ENCODE measurements at places on chromosomes 12 and 14.

DNA sequence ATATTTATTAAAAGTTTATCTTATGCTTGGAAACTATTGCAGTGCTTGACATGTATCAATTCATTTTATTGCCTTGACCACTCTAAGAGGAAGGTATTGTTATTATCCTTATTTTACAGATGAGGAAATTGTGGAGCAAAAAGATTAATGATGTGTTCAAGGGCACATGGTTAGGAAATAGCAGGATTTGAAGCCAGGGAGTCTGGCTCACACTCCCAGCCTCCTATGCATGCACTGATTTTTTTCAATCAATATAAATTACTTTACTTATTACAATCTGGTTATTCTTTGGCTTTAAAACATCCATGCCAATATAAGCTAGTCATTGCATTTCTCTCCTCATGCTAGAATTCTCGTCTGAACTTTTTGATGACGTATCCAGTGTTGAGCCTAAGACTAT, 94.2 kb upstream of the TBX5 start:
- no peak for DNase-seq

GRCh38 chr14:90443161-90444076, 46.6 kb downstream of the CALM1 start:
- no peak for DNase-seq

DNA sequence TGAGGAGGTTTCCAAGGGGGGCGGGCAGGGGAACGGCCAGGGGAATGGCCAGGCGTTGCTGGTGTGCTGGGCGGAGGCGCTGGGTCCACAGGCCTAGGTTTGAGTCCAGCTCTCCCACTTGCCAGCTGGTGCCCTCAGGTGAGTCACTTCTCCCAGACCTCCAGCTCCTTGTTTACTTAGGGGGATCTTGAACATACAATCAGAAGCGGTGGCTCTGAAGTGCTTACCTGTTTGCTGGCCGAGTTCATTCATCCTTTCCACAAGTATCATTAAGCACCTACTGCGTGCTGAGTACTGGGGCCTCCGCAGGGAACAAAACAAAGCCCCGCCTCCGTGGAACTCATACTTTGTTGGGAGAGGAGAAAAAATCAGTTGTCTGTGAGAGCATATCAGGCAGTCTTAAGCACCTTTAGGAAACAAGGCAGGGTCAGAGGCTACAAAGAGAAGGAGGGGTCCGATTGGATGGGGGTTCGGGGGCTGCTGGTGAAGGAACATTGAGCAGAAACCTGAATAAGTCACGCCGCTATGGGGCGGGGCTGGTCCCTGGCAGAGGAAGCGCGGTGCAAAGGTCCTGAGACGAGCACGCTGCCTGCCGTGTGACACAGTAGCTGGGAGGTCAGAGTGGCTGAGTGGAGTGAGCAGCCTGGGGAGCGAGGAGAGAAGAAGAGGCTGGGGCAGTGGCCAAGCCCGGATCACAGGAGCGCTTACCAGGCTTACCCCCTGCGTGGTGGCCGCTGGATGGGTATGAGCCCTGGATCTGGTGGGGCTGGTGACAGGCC, 15.1 kb downstream of the MVK start:
- no peak for DNase-seq

DNA sequence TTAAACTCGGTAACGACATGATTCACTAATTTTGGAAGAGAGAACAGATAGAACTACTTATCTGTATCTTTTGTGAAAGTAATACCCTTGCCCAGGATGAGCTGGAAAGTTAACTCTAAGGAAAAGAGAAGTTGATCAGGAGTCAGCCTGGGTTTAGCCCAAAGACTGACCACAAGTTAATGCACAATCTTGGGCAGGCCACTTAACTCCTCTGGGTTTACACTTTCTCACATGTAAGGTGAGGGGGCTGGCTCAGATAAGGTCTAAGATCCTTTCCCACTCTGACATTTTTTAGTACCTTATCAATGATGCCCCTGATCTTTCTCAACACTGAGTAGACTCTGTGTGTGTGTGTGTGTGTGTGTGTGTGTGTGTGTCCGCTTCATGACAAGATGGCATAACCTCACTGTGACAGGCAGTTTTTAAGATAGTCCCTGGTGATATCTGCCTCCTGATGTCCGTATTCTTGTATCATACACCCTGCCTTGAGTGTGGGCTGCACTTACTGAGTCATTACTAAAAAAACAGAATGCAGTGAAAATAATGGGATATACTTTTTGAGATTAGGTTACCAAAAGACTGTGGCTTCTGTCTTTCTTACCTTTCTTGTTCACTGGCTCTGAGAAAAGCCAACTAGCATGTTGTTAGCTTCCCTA, 56.2 kb upstream of the CCDC198 start:
- DNase-seq = no peak

DNA sequence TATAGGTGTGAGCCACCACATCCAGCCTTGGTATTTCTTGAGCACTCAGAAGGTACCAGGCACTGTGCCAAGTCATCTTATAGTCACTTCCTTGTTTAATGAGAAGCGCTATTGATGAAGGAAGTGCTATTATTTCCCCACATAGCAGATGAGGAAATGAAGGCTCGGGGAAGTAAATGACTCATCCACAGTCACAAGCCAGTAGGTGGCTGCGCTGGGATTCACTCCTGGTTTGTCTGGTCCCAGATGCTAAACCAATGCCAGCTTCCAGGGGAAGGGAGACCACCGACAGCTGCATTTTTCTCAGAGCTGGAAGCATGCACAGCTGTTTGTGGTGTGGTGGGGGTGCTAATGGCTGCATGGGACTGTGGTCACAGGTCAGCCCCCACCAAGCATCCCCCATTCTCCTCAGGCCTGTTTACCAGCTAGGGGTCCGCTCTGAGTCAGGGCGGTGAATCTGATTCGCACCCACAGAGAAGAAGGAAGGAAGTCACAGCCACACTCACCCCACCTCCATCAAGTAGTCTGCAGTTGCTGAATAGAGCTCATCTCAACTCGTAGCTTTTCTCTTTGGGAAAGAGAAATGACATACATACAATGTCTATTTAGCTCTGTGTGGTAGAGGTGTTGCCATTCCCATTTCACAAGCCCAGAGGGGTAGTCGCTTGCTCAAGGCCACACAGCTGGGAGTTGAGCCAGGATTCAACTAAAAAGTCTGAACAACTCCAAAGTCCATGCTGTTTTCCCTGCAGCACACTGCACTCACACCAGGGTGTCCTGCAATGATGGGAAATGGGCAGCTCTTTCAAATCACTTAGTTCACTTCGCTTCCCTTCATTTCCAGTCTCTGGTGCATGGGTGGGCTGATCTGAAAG, 6.3 kb upstream of the LTBP2 start:
- DNase-seq = no peak

Data from NCI-H1105 treated with DMSO at 0.1 percent for 48 hours (cell line).